Stimulated activated CD4-positive, alpha-beta T cell treated with anti-CD3 and anti-CD28 coated beads, Interleukin-4, amount 100 ng/mL, for 24 hours (primary cell): ENCODE measurements at places on chromosomes 5 and 9.

- DNase-seq, result no peak
Observed at GRCh38 chr9:114855488-114855887, 49.6 kb upstream of the TNFSF15 start.

DNA sequence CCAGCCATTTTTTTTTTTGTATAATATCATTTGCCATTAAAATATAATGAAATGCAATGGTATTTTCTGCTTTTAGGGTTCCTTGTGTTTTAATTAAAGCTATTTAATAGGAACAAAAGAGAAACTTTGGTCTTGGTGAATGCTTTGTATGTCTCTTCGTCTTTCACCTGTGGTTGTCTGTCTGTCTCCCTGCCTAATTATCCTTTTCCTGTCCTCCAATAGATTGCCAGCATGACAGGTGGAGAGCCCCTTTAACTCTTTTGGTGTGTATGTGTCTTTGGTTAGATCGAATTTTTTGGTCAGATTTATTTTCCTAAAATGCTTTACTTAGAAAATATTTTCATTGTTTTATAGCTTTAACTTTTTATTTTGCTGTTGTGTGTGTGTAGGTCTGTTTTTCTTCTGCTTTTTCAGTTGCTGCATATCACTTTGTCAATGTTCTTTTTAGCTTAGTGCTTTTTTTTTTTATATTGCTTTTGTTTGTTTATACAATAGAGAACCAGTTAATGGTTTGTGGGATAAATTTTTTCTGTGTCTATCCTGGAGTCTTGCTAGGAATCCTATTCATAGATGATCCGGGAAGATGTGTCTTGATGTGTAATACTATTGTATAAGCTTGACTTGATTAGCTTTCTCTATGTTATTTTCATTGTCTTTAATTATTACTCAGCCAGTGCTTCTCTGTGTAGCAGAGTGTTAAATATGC lies 8.6 kb downstream of the CHMP5 start:
- DNase-seq, result no peak

DNA sequence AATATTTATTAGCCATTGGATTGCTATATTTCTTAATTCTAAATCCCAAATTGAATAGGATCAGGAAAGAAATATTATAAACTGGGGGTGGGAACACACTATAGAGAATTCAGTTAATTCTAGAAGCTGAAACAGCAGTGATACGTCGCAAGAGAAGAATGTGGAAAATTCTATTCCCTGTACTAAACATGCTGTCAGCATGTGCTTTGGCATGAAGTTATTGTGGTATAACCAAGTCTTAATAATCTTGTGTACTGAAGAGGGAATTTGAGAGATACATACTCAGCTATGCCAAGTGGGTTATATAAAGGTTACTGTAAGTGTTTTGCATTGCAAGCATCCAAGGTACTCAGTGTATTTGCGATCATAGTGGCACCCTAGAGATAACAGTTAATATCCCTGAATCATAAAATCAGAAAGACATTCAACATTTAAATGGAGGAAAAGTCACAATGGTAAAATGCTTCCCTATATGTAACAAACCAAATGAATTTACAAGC lies 1492.9 kb upstream of the C9orf72 start:
- no peak for DNase-seq

DNA sequence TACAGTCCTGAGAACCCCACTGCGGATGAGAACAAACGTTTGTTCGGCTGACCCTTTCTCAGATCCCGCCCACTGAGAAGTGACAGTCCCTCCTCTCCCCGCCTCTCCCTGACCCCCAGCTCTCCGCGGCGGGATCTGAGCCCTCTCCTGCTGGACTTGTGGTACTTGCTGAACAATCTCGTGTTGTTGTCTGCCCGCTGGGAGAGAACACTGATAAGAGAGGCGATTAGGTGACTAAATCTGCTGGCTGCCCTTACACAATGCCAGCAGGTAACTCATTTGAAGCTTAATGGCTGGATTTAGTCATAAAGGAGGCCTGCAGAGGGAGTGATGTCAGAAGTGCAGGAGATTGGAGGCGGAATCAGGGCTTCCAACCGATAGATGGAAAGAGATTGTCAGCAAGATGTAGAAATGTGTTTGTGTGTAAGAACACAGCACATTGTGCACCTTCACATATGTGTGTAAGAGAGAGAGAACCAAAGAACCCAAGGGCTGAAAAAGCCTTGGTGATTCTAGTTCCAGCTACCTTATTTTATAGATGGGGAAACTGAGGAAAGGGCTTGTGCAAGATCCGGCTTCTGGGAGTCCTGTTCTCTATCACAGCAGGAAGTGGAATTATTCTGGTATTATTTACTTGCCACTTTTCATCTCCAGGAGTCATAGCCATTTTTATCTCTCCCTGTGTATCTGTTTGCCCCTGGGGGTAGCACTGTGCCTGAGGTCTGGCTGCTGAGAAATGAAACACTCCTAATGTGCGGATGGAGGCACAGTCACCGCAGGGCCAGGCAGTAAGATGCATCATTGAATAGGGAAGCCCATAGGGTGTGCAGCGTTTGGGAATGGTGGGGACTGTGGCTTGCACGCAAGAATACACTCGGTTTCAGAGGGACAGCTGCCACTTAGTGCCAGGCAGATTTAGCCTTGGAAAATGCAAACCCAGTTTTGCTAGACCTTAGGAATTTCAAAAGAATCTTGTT lies 203.7 kb upstream of the MSX2 start:
- no peak for DNase-seq

DNA sequence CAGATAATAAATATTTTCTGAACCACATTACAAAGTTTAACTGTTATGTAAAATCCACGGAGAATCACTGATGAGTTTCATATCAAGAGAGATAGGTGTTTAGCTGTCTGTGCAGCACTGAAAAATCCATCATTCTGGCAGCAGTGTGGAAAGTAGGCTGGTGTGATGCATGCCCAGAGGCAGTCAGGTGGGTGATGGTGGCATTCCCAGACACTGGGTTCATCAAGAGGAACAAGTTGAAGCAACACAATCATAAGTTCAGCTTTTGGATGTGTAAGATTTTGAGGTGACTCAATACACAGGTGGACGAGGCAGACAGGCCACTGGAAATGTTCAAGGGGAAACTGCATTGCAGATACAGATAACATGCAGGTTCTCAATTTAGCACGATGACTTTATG lies 11.9 kb downstream of the DNAH5 start:
- DNase-seq, result no peak

DNA sequence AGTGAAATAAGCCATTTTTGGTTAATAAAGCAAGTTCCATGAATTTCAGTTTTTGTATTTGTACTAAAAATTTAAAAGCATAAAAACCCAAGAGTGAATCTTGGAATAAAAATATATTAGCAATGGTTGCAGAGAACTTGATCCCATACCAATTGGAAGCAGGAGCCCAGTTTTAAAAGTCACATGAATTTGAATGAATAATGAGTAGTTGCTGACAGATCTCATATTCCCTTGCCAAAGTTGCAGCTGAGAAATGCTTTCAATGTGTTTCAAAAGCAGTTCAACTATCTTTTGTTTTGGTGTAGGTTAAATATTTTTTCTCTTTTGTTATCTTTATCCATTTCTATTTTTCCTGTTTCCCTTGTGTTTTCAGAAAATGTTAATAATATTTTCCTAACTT lies 818.6 kb downstream of the CDH18 start:
- DNase-seq, result no peak
